Activated T-cell treated with anti-CD3 and anti-CD28 coated beads, Interleukin-2, amount 50 U/mL, for 4 hours (primary cell): ENCODE measurements at places on chromosomes 3 and 15.

GRCh38 chr3:64353226-64353625, 128.0 kb upstream of the PRICKLE2 start:
- no peak for DNase-seq

- DNase-seq: no peak
Observed at GRCh38 chr15:96117270-96117669, 213.2 kb upstream of the NR2F2 start.

DNA sequence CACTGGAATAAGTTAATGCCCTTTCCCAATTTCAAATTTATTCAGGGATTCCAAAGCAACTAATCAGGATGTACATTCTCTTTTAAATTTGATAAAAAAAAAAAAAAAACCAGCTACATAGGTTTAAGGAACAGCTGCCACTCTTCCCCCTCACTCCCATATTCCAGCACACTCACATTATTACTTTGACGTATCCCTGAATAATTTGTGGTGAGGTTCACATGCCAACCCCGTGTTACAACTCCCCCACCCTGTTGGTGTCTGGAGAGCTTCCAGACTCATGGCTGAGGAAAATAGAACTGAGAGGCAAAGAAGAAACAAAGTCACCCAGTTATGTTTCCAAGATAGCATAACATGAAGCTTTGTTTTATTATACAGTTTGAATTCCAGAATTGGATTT, 300.5 kb upstream of the MME start:
- DNase-seq: no peak

DNA sequence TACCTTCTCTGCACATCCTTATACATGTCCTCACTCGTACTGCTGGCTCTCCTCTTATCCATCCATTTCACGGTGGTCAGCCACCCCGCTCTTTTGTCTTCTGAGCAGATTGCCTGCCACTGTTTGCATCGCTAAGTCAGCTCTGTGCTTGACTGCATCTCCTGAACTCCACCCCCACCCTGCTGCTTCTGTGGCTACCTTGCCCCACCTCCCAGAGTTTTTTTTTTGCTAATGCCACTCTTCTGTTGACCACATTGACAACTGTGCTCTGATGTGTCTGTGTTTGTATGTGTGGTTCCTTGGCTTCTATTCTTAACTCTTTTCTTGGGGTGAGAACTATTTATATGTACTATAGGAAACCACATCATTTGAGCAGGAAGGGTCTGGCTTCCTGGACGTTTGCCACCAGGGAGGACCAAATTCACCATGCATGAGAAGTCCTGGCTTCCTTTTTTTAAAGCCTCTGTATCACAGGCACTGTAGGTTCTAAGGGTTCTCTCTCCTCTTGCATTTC, 12.8 kb upstream of the MTMR10 start:
- DNase-seq: no peak

- DNase-seq: no peak
Observed at GRCh38 chr15:84949845-84950569, 31.6 kb upstream of the PDE8A start.

- peak; percentile 28 for DNase-seq
Observed at GRCh38 chr15:60580650-60581376, 101.9 kb upstream of the ICE2 start.

- no peak for DNase-seq
Observed at GRCh38 chr15:79283252-79284048, 928 bp downstream of the ANKRD34C start.
